ENCODE measurements at places on chromosomes 1 and 21. TPM values are rescaled to one million over a fixed set of nuclear protein-coding genes. Genes with fewer than 3 reads are reported as not detected.

Gene RSBN1
- 10.8 TPM for total RNA-seq

Gene ANKRD35
- total RNA-seq: 4.2 TPM

Gene OR2AK2
- total RNA-seq: not detected

Gene DNM3
- 0.05 TPM for total RNA-seq

Gene SLC2A5
- 5.8 TPM for total RNA-seq

Gene ZNF683
- total RNA-seq: not detected

Gene KISS1
- not detected for total RNA-seq

Gene AIRE
- not detected for total RNA-seq

Gene SPRR5
- total RNA-seq: not detected

Gene GBP7
- total RNA-seq: not detected

Gene CYP4A11
- total RNA-seq: not detected

Gene OLFML3
- total RNA-seq: 64.8 TPM

Gene ST6GALNAC5
- not detected for total RNA-seq
